Urinary bladder (tissue), 4 donors: ENCODE measurements at places on chromosomes 7 and 10. TPM values are rescaled to one million over a fixed set of nuclear protein-coding genes. Genes with fewer than 3 reads are reported as not detected.

DNA sequence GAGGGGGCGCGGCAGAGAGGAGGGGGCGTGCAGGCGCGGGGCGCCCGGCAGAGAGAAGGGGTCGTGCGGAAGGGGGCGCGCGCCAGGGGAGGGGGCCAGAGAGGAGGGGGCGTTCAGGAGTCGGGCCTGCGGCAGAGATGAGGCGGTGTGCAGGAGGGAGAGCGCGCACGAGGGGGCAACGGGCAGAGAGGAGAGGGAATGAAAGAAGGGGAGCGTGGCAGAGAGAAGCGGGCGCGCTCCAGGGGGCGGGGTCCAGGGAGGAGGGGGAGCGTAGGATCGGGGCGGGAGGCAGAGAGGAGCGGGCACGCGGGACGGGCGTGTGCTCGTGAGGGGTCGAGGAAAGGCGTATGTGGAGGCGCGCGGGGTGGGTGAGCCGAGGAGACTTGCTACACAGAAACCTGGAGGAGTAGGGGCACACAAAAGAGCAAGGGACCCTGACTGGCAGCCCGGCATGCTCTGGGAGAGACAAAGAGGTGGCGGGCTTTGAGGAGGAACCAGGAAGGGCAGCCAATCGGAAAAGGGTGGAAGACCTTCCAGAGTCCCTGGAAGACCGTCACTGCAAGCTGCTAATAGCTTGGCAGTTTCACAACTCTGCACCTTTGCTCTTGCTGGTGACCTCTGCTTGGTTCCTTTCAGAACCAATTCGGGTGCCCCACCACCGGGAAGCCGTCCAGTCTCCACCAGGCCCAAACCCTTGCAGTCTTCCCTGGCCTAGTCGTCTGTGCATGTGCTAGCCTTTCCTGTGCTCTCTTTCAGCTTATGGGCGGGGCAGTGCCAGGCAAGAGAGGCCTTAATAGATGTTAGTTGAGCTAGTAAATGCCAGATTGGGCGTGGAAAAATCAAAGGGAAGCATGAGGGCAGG is 639 bp downstream of the DYDC2 start:
- DNase-seq, result no peak

- no peak for DNase-seq
These were observed 39.8 kb upstream of the ELN start for GRCh38 chr7:73988197-73988596.

- no peak for DNase-seq
These were observed 5.0 kb upstream of the TNRC18 start for GRCh38 chr7:5428478-5429252.

DNA sequence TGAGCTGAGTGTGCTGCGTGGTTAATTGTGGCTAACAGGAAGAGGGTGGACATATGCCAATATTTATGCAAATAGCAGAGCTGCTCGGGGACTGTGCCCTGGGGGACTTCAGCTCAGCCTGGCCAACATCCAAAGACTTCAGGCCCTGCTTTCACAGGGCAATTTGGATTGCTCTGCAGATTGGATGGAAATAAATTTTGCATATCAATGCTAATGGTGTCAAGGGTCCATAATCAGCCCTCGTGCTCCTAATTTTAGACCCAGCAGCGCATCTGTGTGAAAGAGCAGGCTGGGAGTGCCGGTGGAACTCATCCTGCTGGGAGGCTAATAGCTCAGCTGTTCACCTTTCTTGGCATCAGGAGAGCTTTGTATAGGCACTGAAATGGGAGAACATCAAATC is 270.1 kb downstream of the TCERG1L start:
- DNase-seq, result no peak

DNA sequence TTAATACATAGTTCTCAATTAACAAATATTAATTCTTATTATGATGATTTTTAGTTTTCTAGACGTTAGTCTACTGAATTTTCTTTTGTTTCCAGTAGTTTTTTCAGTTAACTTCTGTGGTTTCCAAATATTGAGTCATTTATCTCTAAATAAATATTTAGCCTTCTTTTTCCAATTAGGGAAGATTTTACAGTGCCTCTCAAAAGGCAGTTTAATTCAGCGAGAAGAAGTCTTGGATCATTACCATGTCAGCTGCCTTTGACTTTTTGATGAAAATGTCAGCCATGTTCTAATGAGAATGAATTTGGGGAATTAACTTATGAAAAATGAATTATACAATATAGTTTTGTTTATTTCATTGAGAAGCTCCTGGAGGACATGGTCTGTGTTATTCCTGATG is 90.0 kb downstream of the CDK14 start:
- no peak for DNase-seq

- no peak for DNase-seq
These were observed 140.9 kb downstream of the PLPP4 start for GRCh38 chr10:120597902-120598301.

- no peak for DNase-seq
These were observed 92.4 kb downstream of the LRRN3 start for GRCh38 chr7:111183321-111183720.

GRCh38 chr7:42170724-42171123 is 66.3 kb downstream of the GLI3 start:
- DNase-seq, result no peak

DNA sequence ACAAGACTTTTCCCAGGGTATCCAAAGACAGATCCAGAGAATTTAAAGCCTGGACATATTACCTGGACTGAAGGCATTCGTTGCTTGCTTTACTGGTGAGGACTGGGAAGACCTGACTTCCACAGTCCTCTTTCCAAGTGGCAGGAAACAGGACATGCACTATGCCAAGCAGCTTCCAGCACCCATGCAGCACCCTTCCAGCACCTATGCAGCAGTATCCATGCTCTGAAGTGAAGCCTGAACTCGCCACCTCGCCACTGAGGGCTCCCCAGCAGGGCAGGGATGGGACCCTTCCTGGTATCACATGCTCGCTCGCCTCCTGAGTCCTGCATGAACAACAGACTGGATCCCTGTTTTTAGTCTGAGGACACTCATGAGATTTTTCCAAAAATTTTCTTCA is 189.9 kb upstream of the KLF14 start:
- DNase-seq, result no peak

DNA sequence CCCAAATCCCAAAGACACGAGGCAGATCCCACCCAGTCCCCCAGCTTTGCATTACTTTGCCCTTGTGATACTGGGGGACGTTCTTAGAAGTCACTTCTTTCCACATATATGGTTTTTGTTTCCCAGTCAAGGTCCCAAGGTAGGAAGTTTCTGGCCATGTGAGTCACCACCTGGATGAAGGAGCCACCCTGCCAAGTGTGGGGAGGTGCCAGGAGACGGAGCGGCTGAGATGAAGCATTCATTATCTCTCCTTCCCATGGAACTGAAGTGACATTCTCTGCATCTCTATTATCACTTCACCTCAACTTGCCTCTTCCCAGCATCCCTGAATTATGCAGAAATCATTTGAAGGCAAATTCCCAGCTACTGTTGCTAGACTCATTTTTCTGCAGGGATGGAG is 136.2 kb upstream of the INSYN2A start:
- DNase-seq, result no peak

DNA sequence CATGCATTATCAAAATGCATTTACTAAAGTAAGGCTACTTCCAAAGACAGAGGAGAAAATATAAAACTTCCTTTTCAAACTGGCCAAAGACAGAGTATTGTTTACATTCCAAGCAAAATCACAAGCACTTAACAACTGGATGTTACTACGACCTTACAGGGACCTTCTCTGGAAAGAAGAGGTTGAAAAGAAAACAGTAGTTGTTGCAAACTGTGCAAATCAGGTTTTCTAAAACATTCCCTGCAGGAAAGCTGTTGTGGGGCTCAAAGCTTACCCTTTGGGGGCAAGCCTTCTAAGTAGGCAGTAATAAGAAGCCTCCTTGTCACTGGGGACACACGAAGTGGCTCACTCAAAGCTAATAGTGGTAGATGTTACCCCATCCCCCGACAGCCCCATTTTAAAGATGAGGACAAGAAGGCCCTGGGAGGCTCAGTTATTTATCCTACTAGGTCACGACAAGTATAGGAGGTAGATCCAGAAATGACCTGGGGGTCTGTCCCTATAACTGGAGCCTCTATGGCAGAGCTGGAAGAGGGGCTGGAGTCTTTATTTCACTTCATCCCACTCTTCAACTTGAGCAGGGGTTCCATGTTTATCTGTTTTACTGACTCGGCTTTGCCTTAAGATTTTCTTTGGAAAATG is 46.6 kb downstream of the ATXN7L1 start:
- DNase-seq, result no peak

DNA sequence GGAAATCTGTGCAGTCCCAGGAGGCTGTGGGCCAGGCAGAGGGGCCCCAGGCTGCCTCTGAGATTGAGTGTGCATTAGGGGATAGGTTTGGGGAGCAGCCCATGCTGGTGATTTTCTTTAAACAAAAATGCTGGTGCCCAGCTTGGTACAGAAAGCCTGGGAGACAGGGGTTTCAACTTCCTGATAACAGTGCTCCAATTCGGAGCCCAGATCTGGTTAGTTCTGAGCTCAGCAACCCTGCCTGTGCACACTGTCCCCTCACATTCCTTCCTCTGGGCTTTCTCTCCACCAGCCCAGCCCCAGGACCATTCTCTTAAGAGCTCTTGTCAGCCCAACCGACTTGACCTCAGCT is 379.2 kb upstream of the ZMIZ1 start:
- DNase-seq, result no peak

- no peak for DNase-seq
These were observed 93.1 kb downstream of the GLI3 start for GRCh38 chr7:42143711-42144600.

- DNase-seq, result no peak
These were observed 63.0 kb downstream of the CUX1 start for GRCh38 chr7:101880282-101881054.

GRCh38 chr10:97412891-97413304 is 11.8 kb upstream of the RRP12 start:
- DNase-seq, result peak; percentile 50

DNA sequence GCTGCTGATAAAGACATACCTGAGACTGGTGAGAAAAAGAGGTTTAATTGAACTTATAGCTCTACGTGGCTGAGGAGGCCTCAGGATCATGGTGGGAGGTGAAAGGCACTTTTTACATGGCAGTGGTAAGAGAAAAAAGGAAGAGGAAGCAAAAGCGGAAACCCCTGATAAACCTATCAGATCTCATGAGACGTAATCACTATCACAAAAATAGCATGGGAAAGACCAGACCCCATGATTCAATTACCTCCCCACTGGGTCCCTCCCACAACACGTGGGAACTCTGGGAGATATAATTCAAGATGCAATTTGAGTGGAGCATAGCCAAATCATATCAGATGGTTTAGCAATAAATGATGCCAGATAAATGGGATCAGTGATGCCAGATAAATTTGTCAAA is 892.0 kb upstream of the CELF2 start:
- peak; percentile 8 for DNase-seq

DNA sequence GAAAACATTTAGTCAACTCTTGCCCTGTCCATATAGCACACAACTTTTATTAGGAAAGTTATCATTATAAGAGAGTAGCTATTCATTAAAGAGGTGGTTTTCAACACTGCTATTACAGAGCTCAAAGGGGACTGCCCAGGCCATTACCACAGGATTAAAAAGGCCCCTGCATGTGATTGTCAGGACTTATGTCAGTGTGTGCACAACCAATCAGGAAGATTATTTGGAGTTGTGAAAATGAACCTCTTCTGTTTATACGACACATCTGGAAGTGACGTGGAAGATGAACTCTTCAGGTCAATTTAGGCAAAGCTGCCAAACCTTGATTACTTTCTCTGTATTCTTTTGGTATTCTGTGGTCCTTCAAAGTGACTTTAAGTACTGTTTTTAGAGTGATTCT is 14.7 kb downstream of the CCNY start:
- no peak for DNase-seq

DNA sequence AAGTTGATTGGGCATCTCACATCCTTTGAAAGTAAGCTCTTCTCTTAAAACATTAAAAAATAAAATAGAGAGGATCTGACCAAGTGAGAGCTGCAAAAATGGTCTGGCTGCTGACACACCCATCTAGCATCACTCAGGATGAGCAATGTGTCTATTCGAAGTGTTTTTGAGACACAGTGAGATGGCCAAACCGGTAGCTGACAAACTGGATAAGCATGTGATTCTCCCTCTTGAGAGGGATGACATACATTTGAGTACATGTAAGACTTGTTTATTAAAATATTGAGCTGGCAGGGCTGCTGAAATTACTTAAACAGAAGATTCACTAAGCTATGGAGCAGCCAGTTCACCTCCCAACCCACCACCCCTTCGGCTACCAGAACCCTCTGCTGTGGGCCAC is 333.9 kb downstream of the ADRA2A start:
- no peak for DNase-seq

- no peak for DNase-seq
These were observed 55.7 kb upstream of the PTER start for GRCh38 chr10:16381083-16381482.

GRCh38 chr7:117127585-117128168 is 174.4 kb downstream of the ST7 start:
- no peak for DNase-seq

- DNase-seq, result no peak
These were observed 1028.7 kb downstream of the XPNPEP1 start for GRCh38 chr10:108894402-108895301.

GRCh38 chr10:52780391-52781155 is 8.0 kb upstream of the MBL2 start:
- DNase-seq, result no peak

GRCh38 chr7:111328487-111328886 is 233.8 kb downstream of the IMMP2L start:
- DNase-seq, result no peak

SKAP2 gene
- total RNA-seq, result 22.0 TPM

ACTR1A gene
- 64.7 TPM for total RNA-seq

ADCY1 gene
- 3.7 TPM for total RNA-seq

OGDHL gene
- 0.79 TPM for total RNA-seq

PTN gene
- total RNA-seq, result 91.1 TPM

NDUFB8 gene
- total RNA-seq, result 106 TPM

FAM13C gene
- 34.5 TPM for total RNA-seq

LRRD1 gene
- total RNA-seq, result 1.8 TPM
